ENCODE measurements at places on chromosomes 11 and 22.

- DNase-seq: no peak
Observed at GRCh38 chr11:35794333-35794732, 131.8 kb downstream of the TRIM44 start.

GRCh38 chr11:130601141-130601540 is 152.7 kb downstream of the ADAMTS15 start:
- no peak for DNase-seq

DNA sequence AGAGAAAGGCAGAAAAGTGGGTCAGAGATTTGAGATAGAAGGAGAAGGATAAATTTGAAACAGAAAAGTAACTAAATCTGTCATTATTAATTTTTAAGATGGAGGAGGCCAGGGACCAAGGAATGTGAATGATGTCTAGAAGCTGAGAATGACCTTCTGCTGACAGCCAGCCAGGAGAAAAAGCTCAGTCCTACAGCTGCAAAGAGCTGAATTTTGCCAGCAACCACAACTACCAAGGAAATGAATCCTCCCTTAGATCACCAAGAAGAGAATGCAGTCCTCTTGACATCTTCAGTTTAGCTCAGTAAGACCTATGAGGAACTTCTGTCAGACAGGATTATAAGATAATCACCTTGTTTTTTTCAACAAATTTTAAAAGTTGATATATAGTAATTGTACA is 538.2 kb downstream of the LRRC4C start:
- DNase-seq: no peak

DNA sequence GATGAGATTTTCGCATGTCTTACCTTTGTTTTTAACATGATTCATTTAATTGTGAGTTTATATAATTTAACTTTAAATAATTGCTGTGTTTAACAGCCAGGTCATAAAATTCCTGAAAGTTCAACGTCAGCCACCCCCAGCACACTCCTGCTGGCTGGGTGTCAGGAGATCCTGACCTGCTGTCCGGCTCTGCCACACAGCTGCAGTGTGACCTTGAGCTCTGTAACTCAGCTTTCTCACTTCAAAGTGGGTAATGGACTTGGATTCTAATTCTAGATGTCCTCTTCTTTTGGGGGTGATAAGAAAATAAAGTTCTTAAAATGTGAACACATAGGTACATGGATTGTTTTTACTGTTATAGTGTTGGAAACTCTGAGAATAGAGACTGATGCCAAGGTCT is 10.9 kb downstream of the VPS26B start:
- DNase-seq: no peak

GRCh38 chr22:30305519-30305905 is 16.2 kb upstream of the CASTOR1 start:
- no peak for DNase-seq

- DNase-seq: no peak
Observed at GRCh38 chr22:36293606-36294292, 40.8 kb downstream of the APOL1 start.

DNA sequence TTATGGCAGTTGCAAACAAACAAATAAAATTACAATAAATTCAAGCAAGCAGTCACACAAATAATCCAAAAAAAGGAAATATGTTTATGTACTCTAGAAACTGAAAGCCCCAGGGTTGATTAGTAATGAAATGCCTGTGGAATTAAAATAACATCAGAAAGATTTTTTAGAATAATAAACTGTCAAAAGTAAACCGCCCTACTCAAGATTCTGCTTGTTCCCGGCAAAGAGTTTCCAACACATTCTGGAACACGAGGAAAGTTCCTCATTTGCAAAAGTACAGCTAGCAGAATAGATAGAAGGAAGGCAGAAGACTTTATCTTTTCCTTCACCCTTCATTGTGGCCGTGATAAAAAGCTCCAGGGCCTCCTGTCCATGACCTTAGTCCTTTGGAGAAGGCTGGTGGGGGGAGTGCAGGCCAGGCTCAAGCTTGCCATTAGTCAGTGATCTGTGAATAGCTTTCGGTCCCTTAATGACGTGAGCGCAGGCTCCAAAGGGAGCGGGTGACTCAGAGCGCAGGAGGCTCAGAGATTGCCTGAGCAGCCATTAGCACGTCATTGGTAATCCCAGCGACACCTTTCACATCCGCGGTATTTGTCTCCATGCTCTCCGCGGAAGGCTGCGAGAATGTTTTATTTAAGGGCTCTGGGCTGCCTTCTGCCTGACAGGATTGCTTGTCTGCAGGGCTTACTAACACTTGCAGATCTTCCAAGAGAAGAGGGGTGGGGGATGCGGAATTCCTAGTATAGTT is 458.3 kb downstream of the METTL15 start:
- peak; percentile 73 for DNase-seq

DNA sequence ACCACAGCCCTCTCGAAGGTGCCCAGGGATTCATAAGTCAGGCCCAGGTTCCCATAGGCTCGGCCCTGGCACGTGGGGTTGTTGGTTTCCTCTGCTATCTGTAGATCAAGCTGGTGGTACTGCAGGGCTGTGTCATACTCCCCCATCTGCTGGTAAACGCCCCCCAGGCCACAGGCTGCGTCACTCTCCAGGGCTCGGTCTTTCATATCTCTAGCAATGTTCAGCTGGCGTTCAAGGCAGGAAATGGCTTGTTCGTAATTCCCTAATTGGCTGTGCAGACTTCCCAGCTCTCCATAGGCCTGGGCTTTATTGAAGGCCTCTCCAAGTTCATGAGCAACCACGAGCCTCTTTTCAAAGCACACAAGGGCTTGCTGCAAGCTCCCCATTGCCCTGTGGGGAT is 186.4 kb upstream of the PITPNB start:
- no peak for DNase-seq

DNA sequence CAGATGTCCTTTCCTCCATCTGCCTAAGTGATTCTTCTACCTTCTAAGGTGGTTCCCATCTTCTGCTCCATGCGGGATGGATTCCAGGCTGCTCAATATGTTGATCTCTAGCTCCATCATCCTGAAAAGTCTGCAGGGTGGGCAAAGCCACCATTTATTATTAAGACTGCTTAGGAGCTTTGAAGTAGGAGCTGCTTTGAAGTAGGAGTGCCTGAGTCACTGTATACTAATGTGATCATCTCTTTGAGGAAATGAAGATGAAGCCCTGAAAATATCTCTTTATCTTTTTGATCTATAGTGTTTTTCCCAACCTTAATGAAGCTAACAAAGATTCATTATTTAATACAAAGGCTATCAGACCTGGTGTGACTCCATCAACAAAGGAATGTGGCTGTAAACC is 13.1 kb downstream of the HEPHL1 start:
- DNase-seq: no peak

GRCh38 chr11:2298795-2299761 is 2.6 kb downstream of the C11orf21 start:
- peak; percentile 57 for DNase-seq

DNA sequence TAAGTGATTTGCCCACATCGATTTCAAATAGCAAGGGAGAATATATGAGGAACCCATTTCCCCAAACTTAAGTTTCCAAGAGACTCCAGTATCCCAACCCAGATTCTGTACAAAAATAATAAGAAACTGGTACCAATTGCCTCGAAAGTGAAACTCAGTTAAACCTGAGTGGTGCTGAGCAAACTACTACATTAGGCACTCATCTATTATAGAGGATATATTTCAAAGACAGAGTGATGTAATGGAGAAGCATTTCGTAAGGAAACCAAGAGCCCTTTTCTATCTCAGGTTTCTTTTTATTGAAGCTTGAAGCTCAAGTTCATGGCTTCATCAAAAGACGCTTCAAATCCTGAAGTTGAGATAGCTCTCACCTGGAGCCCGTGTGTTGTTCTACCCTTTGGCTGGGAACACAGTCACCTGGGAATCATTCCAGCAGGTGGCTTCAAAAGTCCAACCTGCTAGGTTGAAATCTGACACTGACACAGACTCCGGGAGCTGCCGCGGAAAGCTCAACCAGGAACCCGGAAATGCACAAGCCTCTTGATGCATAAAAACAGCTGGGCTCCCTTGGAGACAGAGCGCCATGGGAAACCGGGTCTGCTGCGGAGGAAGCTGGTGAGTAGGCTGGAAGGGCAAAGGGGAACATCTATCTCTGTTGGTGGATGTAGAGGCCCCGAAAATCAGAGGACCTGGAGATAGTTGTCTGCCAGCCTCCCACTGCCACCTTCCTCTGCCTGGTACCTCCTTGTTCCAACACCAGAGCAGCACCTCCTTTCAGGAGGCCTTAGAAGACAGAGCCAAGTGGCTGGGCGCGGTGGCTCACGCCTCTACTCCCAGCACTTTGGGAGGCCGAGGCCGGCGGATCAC is at the start of gene C11orf52:
TSS of gene C11orf52 (plus strand) at position 524 of the 867 bp plus-strand sequence. CDS start at position 584, 60 bp downstream.
- DNase-seq: peak; percentile 58

DNA sequence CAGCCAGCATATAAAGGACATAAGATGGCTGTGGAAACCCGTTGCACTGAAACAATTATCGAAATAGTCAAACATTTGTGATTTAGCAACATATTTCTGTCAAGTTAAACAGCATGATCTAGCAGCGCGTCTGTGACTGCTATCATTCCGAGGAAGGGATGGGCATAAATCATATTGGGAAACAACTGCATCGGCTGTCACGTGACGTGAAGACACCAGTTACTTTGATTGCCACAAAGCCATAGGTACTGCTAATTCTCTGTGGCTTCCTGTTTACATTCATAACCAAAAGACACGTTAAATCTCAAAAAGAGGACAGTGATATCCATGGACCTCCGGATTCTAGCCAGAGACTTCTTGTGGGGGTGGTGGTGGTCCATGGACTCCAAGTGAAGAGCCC is 87.8 kb downstream of the CACNA1I start:
- no peak for DNase-seq

DNA sequence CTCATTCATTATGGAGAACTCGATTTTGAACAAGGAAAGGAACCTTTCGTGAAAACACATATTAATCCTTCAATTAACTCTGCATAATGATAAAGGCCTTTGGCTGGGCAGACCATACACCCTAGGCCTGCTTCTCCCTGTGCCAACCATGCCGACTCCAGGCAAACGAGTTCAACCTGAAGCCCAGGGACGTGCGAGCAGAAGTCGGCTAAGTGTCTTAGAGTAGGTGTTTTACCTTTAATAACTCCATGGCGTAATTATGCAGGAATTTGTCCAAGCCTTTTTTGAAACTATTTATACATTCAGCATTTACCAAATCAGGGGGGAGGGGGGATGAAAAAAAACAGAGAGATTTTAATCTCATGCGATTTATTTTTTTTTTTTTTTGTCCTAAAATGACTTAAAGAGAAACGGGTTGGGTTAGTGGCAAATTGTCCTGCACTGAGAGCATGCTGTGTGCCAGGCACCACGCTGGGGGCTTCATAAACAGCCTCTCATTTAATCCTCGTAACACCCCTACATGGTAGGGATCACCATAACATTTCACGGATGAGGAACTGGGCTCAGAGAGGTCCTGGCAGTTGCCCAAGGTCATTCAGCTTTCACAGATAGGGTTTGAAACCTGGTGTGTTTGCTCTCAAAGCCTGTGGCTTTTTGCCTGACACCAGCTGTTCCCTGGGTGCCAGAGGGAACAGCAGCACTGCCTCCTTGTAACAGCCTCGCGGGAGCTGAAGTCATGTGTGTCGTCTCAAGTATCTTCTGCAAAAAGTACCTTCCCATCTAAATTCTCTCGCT is 423.9 kb downstream of the MN1 start:
- no peak for DNase-seq

- no peak for DNase-seq
Observed at GRCh38 chr11:110123003-110123402, 29.8 kb downstream of the ZC3H12C start.

DNA sequence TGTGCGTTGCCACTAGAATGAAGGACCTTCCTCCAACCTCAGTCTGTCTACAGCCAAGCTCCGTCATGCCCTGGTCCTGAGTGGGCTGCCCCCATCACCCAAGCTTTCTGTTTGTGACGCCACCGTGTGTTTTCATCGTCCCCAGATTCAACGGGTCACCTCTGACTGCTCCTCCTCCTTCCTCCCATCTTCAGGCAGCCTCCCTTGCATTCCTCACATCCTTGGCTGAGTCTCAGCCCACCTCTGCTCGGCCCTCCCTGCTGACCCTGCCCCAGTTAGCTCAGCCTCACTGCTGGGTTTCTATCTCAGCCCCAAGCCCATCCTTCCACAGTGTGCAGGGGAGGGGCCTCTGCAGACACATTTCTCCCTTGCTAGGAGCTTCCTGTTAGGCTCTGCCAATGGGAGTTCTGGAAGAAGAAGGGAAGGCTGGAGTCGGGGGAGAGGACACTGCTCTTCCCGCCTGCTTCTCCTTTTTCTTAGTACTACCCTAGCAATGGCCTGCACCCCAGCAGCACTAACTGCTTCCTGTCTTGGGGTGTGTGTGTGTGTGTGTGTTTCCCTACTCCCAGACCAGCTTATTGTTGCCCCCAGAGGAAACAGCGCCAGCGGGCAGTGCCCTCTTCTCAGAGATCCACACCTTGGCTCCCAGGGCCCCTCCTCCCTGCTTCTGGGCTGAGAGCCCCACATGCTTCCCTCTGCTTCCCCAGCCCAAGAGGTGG is 5.2 kb downstream of the IFT27 start:
- DNase-seq: no peak

- DNase-seq: no peak
Observed at GRCh38 chr11:134856056-134856971, 444.3 kb upstream of the B3GAT1 start.

DNA sequence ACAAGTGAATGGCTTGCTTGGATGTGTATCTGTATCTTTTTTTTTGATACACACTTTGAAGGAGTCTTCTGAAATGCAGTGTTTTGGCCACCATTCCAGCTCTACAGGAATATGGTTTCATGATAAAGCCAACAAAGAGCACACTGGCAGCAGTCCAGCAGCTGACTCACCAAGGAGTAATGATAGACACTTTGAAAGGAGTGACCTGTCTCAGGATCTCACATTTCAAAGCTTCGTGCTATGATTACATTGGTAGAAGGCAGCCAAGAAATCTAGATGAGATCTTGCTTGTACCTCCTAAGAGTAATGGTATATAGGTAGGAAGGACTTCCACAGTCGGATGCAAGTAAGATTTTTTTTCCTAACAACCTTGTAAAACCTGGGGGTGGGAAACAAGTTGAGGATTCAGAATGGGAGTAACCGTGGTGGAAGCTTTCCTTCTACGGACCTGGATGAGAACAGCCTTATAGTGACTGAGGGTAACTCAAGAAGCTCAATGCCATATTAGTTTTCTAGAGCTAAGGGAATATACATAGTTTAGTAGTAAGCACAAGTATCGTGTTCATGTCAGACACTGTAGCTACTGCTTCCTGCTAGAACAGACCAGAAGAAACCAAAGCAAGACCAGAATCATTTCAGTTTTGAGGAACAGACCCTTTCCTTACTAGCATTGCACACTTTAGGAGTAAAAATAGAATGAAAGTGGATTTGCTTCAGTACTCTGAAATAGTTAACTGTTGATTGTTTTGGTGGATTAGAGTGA is 25.0 kb downstream of the MTMR3 start:
- peak; percentile 82 for DNase-seq

Data from RWPE1 (cell line).